ENCODE measurements at places on chromosomes 1 and 21. TPM values are rescaled to one million over a fixed set of nuclear protein-coding genes. Genes with fewer than 3 reads are reported as not detected.

GRCh38 chr21:40569357-40569756 lies 277.6 kb downstream of the DSCAM start:
- ATAC-seq = no peak

- peak; percentile 5 for ATAC-seq
Measured at GRCh38 chr21:46416551-46416950, 42.1 kb upstream of the DIP2A start.

GRCh38 chr1:21268281-21269239 lies 21.7 kb downstream of the ECE1 start:
- peak; percentile 3 for ATAC-seq

DNA sequence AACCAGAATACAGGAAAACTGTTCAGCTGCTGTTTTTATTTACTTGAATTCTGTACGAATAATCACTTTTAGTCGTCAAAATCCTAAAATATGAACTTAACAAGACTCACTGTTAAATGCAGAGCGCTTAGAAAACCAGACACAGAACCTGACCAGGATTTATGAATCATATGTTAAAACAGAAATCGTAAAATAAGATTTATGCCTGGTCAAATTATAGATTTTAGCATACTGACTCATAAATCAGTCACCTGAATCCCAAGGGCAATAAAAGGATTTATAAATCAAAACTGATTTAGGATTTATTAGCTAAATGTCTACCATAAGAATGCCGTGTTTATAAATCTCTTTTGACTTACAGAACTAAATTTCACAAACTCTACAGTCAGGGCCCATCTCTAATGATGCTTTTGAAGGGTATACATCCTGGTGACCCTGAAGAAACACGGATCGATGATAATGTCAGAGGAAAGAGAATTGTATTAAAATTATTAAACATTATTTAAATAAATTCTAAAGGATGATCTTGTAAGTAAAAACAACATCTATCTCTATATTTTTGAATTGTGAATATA lies 28.8 kb downstream of the CYYR1 start:
- ATAC-seq = no peak

GRCh38 chr1:58607391-58607790 lies 30.3 kb upstream of the TACSTD2 start:
- no peak for ATAC-seq

DNA sequence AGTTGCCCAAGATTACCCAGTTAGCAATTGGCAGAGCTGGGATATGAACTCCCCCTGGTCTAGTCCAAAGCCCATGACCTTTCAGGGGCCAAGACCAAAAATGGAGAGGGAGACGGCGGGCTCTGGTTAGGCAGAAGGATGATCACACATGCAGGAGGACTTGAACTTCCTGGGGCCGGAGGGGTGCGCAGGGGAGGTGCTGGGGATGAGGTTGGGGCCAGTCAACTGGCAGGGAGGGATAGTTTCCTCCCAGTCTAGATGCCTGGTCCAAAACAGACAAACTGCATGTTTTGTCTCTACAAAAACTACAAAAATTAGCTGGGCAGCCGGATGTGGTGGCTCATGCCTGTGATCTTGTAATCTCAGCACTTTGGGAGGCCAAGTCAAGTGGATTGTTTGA lies 78.1 kb downstream of the NKAIN1 start:
- ATAC-seq = no peak

DNA sequence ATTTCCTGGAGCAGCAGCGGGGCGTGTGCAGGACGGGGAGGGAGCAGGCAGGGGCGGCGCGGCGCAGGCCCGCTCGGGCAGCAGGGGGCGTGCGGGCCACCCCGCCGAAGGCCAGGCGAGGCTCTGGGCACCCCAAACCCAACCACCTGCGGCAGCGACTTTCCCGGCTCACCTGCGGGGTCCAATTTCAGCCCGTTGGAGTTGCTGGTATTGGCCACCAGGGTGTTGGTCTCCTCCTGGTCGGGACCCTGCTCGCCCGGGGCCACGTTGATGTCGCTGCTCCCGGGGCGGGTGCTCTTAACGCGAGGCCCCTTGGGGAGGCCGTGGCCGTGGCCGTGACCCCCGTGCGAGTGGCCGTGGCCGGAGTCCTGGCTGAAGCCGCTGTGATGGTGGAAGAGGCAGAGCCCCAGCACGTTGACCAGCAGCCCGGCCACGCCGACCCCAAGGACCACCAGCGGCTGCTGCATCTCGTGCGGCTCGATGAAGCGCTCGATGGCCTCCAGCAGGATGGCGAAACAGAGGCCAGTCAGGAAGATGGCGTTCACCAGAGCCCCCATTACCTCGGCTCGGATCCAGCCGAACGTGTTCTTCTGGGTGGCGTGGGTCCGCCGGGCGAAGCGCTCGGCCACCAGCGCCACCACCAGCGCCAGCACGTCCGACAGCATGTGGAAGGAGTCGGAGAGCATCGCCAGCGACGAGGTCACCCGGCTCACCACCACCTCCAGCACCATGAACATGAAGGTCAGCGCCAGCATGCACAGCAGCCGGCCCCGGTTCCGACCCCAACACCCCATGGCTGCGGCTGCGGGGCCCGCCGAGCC lies 932 bp downstream of the SLC30A1 start:
- ATAC-seq = peak; percentile 65

GRCh38 chr1:78726686-78727085 lies 77.1 kb downstream of the IFI44 start:
- no peak for ATAC-seq

DNA sequence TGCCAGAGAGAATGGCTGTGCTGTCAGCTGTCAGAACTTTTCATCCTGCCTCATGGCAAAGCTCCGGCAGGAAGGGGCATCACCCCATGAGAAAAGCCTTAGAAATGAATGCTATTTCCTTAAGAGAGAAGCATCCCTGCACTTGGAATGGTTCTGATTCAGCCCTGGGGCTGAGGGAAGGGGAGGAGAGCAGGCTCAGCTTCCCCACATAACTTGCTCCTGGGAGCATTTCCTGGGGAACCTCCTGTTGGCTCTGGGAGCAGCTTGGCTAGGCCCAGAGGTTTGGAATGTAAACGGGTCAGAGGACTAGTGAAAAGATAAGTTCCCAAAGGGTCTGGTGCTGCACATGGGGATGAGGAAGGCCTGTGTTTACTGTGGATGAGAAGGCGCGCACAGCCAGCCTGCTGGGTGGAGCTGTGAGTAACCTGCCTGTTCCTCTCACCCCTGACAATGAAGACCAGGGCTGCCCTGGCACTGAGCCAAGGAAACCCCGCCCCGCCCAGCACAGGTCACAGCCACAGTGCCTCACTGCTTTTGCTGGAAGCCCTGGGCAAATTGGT lies 5.0 kb downstream of the PRELP start:
- peak; percentile 94 for ATAC-seq

- ATAC-seq = no peak
Measured at GRCh38 chr1:111903871-111904449, 85.5 kb downstream of the KCND3 start.

DNA sequence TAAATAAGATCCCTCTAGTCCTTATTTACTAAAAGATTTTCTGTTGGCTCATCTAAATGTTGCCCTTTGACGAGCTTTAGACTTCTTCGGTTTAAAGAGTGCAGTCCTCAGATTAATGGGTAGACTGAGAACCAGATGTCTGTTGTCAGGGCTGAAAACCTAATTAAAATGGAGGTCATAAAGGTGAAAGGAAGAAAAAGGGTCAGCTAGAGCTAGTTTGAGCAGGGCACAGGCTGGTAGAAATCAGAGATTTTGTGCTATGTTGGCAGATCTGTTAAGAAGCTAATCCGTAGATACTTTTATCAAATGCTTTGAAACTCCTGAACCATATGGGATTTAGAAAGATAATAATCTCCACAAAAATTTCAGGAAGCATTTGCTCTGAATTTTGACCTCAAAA lies 959.0 kb downstream of the PLA2G4A start:
- ATAC-seq = no peak

DNA sequence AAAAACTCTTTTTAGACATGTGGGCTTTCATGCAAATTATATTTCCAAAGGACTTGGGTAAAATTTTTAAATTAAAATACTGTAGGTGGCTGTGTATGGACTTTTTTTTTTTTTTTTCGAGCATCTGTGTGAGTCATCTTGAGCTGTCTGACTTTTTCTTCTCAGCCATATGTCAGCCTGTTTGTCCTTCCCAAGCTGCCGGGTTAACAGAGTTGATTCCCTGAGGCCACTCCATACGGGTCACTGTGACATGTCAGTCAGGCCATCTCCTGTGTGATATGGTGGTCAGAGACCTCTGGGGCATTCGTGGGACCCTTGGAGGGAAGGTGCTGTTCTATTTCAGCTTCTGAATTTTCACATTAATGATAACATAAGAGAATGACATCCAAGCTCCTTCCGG lies 148.3 kb downstream of the KCNJ6 start:
- no peak for ATAC-seq

DNA sequence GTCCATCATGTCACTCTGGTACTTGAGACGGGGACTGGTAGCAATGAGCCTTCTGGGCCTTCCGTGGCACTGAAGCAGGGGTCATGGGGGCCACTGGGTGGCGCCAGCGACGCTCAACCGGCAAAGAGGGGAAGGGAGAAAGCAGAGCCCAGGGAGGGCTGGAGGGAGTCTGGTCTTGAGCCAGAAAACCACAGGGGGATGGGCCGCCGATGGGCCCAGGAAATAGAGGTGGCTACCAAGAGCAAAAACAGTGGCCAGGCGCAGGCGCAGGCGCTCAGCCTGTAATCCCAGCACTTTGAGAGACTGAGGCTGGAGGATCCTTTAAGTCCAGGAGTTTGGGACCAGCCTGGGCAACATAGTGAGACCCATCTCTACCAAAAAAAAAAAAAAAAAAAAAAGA lies 21.8 kb downstream of the EXOC8 start:
- ATAC-seq = peak; percentile 32

GRCh38 chr1:9362488-9362887 lies 69.8 kb downstream of the SPSB1 start:
- no peak for ATAC-seq

DNA sequence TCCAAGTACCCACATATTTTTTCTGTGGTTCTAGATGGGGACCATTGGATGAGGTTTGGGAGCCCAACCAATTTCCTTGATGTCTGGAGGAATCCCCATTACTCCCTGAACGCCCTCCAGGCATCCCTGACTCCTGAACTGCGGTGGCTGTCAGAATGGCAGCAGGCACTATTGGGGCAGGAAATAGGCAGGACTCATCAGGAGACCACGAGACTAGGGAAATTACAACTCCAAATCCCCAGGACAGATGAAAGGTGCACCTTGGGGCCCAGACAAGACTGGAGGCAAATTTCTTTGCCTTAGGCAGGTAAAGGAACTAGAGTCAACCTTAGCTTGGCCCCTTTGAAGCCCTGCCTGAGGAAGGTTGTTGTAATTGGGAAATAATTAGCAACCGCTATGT lies 1.1 kb downstream of the CGN start:
- ATAC-seq = no peak

The TACSTD2 gene
- total RNA-seq = 988 TPM

The LAPTM5 gene
- 9.1 TPM for total RNA-seq

The GPR153 gene
- total RNA-seq = 9.1 TPM

The GCSAML gene
- total RNA-seq = not detected

The PLEKHG5 gene
- 24.4 TPM for total RNA-seq

The RHBDL2 gene
- 16.1 TPM for total RNA-seq

The RAB7B gene
- total RNA-seq = 18.9 TPM

Data from esophagus mucosa (tissue), 1 donor.